Fibroblast of lung (primary cell): ENCODE measurements at places on chromosomes 5 and 9. TPM values are rescaled to one million over a fixed set of nuclear protein-coding genes. Genes with fewer than 3 reads are reported as not detected.
A peak's percentile ranks its signal among the peaks of the same experiment; 100 is the strongest.

Gene ZMAT2
- 85.5 and 85.6 TPM in 2 replicates for polyA plus RNA-seq

DNA sequence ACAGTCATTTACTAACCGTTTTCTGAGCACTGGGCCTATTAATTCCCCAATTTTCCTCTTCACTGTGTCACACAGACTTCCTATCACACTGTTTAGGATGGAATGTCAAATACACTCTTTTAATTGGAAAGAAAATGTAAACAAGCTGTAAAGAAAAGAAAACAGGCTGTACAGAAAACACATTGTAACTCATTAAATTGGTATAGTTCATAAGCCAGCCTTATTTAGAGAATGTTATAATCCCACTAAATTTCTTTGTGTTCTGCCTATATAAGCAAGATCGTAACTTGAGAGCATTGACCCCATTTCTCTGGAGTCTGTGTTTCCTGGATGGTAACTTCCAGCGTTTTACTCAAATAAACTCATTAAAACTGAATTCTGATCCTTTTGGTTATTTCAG, 46.5 kb downstream of the TARS1 start:
- no peaks in the 10 kb centered on the region for H3K27me3 ChIP-seq
- no peak overlapping the region for H3K4me3 ChIP-seq
- no peaks in the 10 kb centered on the region for H3K36me3 ChIP-seq
- no peak overlapping the region for H3K27ac ChIP-seq
- no peaks in the 10 kb centered on the region for H3K4me1 ChIP-seq

- H3K27ac ChIP-seq = no peak overlapping the region
- DNase-seq = no peak
- H3K4me1 ChIP-seq = no peaks in the 10 kb centered on the region
- no peaks in the 10 kb centered on the region for H3K27me3 ChIP-seq
These were observed 37.1 kb upstream of the CEP120 start for GRCh38 chr5:123460296-123460729.

Gene S1PR3
- polyA plus RNA-seq = 23.8 and 29.9 TPM in 2 replicates

Gene IFNA21
- polyA plus RNA-seq = not detected in 2 replicates

- H3K27me3 ChIP-seq = no peaks in the 10 kb centered on the region
- H3K4me1 ChIP-seq = no peaks in the 10 kb centered on the region
- H3K4me3 ChIP-seq = no peak overlapping the region
- no peaks in the 10 kb centered on the region for H3K36me3 ChIP-seq
- no peak overlapping the region for H3K27ac ChIP-seq
These were observed 78.0 kb upstream of the FCN1 start for GRCh38 chr9:134995792-134996120.

- no peak for DNase-seq
- no peak overlapping the region for H3K4me3 ChIP-seq
- peaks cover 6% of the 10 kb centered on the region for H3K36me3 ChIP-seq
- no peaks in the 10 kb centered on the region for H3K4me1 ChIP-seq
- H3K27ac ChIP-seq = no peak overlapping the region
These were observed 216.8 kb downstream of the PBX3 start for GRCh38 chr9:125963932-125964331.

DNA sequence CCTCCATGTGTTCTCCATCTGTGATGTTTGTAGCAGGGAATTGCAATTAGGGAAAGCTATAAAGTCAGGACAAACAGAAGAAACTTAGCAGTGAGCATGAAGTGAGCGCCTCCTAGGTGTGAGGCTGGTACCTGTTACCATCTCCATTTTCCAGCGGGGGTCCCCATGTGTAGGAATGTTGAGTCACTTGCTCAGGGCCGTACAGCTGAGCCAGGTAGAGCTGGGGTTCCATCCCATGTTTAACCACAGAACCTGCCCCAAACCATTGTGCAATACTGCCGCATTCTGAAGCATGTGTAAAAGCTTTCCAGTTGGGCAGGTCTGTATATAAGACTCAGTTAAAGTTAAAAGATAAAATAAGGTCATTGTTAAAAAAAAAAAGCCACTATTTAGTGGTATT, 62.7 kb downstream of the NDFIP1 start:
- no peaks in the 10 kb centered on the region for H3K27me3 ChIP-seq
- H3K27ac ChIP-seq = no peak overlapping the region
- no peak overlapping the region for H3K4me3 ChIP-seq
- no peaks in the 10 kb centered on the region for H3K36me3 ChIP-seq
- no peak for DNase-seq

Gene GADD45G
- 0.23 TPM in 1 of 2 replicates, not detected in the other for polyA plus RNA-seq

GRCh38 chr5:75611311-75612225, at the start of gene ANKDD1B:
TSS of gene ANKDD1B (plus strand) at chr5:75611453. CDS start at chr5:75611635, 182 bp downstream.
- H3K4me1 ChIP-seq = no peaks in the 10 kb centered on the region
- H3K27me3 ChIP-seq = no peaks in the 10 kb centered on the region
- H3K36me3 ChIP-seq = no peaks in the 10 kb centered on the region
- peak; percentile 64 for DNase-seq
- H3K27ac ChIP-seq = peak within 1 kb of the TSS; percentile 7

DNA sequence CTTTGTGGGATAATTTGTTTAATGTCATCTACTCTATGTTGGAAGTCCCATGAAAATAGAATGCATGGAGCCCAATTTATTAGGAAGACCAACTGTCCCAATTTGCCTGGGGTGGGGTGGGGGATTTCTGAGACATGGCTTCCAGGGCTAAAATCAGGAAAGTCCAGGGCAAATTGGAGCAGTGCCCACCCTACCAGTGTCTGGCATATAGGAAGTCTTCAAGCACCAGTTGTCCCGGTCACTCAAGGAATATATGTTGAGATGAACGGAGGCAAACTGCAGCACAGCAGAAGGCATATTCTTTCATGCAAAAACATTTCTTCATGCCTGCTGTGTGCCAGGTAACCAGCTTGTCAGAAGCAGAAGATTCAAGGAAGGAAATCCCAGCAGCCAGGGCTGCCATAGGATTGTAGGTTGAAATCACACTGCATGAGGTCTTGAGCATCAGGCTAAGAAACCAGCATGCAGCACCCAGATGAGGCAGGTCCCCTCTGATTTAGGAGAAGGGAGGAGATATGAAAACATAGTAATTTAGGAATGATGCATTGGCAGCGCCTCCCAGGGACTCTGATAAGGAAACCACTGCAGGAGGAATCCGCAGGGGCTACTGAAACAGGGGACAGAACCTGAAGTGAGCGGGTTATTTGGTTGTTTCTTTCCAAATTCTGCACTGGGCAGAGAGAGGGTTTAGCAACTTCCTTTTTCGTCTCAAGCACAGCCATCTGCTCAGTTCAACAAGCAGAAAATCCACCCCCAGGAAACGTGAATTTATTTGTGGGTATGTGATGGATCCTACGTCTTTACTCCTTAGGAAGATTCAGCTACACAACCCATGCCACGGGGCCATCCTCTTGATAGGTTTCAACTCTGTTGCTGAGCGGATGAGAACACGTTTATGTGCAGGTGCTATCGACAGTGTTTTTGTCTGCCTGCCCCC, 112.6 kb upstream of the CPEB4 start:
- DNase-seq = no peak
- no peaks in the 10 kb centered on the region for H3K4me1 ChIP-seq
- H3K4me3 ChIP-seq = no peak overlapping the region
- H3K36me3 ChIP-seq = no peaks in the 10 kb centered on the region

DNA sequence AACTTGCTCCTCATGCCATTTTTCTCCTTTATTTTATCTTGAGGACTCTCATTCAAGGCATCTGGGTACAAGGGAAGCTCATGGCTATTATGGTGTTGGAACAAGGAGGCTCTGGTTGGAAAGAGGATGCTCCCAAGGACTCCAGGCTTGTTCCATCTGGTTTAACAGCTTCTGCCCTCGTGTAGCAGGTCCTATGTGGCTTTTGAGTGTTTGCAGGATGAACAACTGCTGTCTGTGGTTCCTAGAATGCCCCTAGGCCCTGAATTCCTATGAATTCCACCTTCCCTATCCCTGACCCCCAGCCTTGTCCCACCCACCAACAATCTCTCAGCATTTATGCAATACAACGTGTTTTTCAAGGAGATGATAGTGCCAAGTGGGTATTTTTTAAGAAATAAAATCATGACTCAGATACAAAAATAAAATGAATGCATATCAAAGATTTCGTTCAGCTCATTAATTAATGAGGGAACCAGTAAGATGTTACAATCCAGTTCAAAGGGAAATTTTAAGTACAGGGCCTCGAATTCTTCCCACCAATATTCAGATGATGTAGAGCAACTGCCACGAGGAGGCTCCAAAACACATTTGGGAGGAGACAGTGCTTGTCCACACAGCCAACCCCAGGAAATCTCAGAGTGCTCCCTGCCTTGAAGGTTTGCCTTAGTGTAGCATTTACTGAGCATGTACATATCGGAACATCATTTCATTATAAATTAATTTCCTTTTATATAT, 182.0 kb downstream of the MUSK start:
- no peaks in the 10 kb centered on the region for H3K36me3 ChIP-seq
- no peak overlapping the region for H3K27ac ChIP-seq
- H3K4me3 ChIP-seq = no peak overlapping the region
- no peak for DNase-seq

DNA sequence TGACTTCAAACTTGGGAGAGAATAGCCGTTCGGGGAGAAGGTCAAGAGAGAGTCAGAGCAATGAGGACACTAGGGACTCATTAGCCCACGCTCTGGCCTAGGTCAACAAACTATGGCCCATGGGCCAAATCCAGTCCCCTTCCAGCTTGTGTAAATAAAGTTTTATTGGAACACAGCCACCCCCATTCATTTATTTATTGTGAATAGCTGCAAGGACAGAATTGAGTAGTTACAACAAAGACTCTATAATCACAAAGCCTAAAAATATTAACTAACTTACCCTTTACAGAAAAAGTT, 33.1 kb upstream of the TRIM32 start:
- H3K4me3 ChIP-seq = no peak overlapping the region
- H3K4me1 ChIP-seq = no peaks in the 10 kb centered on the region
- no peak overlapping the region for H3K27ac ChIP-seq
- H3K36me3 ChIP-seq = no peaks in the 10 kb centered on the region
- no peaks in the 10 kb centered on the region for H3K27me3 ChIP-seq

- H3K4me3 ChIP-seq = no peak overlapping the region
- H3K36me3 ChIP-seq = no peaks in the 10 kb centered on the region
- no peaks in the 10 kb centered on the region for H3K4me1 ChIP-seq
- H3K27me3 ChIP-seq = no peaks in the 10 kb centered on the region
- no peak for DNase-seq
- no peak overlapping the region for H3K27ac ChIP-seq
These were observed 17.9 kb downstream of the TMEM167A start for GRCh38 chr5:83059341-83059740.

DNA sequence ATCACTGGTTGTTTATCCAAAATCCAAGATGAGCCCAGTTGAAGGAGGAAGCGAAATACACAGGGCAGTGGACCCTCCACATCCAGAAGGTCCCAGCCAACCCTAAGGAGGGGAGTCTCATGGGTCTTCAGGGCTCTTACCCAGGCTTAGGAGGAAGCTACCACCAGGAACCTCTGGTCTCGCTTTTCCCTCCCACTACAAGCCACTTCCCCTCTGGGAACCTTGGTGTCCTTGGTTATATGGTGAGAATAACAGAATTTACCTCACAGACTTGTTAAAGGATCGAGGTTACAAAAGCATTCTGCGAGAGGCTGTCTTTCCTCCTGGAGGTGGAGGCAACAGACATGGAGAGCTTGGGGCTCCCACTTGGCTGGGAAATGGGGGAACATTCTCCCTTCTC, 3.4 kb downstream of the HIGD2A start:
- no peak overlapping the region for H3K4me3 ChIP-seq
- no peak overlapping the region for H3K27ac ChIP-seq
- no peak for DNase-seq
- peaks cover 10% of the 10 kb centered on the region for H3K4me1 ChIP-seq
